ENCODE measurements at places on chromosomes 2 and 18.

DNA sequence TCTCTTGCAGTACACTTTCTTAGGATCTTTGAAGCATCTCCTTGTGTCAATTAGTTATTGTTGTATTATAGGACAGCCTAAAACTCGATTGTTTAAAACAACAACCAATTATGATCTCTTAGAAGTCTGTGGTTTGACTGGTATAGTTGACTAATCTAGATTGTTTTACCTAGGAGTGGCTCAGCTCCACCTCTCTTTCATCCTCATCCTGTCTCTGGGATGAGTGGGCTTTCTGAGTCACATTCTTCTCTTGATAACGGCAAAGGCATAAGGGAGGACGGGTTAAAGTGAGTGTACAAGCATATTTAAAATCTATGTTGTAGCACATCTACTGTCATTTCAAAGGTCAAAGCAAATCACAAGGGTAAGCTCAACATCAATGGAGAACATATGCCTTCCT is 102.3 kb upstream of the GULP1 start:
- DNase-seq = no peak

- DNase-seq = no peak
Observed at GRCh38 chr2:78154586-78154985, 632.4 kb upstream of the LRRTM4 start.

DNA sequence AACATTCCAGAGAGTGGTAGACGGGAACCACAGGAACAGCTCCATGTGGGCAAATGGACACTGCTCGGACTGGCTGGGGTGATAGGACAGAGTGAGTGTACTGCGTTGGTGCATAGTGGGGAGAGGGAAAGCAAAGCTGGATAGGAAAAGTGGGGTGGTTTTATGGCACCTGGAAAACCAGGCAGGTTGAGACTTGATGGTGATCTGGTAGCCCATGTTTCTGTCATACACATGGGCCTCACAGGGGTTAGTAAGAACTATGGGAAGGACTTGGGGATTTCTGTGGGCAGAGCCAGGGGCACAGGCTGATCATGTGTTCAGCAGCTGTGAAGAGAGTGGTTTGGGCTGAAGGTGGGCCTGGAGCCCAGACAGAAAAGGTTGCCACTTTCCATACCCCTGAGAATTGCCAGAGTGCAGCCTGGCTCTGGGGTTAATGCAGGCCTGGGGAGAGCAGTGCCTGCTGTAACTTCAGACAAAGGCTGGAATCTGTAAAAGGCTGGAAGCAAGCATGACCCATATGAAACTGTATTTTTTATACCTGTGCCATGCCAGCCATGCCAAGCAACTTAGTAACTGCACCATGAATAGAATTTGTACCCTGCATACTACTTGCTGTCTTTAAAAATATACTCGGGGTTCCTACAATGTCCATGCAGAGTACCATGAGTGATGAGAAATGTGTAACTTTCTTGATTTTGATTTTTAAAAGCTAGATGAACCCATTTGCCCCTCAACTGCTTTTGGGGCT is 41.9 kb downstream of the RPIA start:
- no peak for DNase-seq

DNA sequence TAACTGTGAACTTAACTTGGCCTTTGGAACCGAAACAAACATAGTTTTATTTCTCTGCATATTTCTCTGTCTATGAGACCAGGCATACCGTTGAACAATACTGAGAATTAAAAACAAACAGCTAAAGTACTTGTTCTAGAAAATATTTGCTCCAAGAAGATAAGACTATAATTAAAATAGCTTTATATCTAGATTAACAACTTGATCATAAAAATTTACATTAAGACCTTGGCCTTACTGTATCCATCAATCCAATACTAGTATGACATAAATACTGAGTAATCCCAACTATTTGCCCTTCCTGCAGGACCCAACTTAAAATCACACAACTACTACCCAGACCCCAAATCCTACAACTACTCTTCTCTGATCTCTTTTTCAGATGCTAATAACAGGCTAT is 260.9 kb downstream of the RIT2 start:
- no peak for DNase-seq

DNA sequence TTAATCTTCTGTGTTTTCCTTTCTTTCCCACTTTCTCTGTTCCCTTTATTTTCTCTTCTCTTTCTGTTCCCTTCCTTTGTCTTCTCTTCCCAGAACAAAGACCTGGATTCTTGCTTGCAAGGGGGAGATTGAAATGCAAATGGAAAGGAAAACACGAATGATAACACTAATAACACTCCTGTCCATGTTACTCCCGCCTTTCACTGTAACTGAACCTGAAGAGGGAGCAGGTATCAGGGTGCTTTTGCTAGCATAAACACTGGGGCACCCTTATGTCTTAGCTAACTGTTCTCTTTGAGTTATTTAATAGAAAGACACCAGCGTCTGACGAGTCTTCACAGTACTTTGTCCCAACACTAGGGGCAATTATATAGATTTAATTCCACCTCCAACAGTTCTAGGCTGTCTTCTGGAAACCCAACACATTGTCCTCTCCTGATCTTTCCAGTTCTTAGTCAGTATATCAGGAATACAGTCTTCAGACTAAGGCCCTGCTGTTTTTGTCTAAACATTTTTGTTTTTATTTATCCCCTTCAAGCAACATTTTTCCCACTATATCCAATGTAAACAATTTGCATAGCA is 99.2 kb downstream of the PTPRM start:
- DNase-seq = no peak

DNA sequence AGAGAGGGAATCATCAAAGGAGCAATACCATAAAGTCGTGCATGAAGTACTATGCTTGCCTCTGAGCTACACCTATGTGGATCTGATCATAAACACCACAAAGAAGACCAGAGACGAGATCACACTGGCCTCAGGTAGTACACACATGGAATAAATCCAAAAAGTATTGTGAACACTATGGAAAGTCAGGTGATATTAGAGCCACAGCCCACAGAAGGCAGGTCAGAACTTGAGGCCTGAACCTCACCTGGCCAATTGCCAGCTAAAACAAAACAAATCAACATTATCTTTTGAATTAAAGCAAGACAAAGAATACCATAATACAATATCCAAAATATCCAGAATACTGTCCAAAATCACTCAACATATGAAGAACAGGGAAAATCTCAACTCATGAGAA is 371.1 kb downstream of the NCKAP5 start:
- DNase-seq = no peak

DNA sequence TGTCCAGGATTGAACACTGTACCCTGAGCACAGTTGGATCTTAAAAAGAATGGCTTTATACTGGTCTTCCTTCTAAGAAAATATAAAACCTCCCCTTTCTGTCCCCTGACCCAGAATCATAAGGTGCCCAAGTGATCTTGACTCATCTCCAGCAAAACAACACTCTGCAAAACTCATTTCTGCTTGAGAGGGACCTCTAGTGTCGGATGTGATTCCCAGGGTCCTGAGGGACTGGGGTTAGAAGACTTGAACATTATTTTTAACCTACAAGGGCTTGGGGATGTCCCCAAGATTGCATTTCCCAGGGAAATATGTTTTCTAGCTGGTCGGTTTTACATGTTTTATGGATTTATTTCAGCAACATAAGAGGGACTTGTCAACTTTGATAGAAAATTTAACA is 1318.5 kb upstream of the CELF4 start:
- no peak for DNase-seq

DNA sequence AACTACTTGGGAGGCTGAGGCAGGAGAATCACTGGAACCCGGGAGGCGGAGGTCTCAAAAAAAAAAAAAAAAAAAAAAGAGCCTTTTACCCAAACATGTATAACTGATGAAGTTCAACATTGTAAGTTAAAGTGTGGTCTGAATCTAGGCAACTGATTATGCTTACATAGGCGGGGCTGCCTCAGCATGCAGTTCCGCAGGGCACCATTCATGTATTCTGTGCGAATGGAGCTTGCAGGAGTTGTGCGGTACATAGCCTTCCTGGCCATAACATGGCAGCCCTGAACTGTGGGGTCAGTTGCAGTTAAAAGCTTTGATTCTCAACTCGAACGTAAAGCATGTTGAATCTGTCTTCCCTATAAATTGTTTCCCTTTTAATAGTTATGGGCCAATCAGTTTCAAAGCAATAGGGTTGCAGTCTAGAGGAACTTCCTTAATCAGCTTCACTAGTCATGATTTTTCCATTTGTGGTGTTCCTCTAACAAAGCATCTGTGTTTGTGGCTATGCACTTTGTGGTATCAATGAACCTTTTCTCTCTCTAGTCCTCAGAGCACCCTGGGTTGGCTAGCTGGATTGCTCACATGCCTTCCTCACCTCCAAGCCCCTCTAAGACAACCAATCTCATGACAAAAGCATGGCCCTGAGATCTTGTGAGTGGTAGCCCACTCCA is 30.6 kb upstream of the CEP68 start:
- DNase-seq = no peak

- no peak for DNase-seq
Observed at GRCh38 chr2:32711219-32711618, 83.4 kb downstream of the TTC27 start.

DNA sequence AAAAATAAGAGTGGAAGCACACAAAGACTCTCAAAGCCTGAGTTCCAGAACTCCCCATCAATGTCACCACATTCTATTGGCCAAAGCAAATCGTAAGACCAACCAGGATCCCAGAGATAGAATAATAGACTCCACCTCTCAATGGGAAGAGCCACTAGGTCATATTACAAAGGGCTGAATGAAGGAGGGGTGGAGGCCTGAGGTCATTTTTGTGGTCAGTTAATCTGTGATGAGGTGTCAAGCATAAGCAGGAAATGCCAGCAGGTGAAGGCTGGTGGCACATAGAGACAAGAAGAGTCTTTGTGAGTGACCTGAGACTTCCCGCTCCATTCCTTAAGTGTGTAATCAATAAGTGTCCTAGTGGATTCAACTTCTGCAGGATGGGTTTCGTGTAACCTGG is 144.3 kb downstream of the TFCP2L1 start:
- no peak for DNase-seq
